NCI-H1417 treated with DMSO at 0.1 percent for 48 hours (cell line): ENCODE measurements at places on chromosomes 11 and 22.

DNA sequence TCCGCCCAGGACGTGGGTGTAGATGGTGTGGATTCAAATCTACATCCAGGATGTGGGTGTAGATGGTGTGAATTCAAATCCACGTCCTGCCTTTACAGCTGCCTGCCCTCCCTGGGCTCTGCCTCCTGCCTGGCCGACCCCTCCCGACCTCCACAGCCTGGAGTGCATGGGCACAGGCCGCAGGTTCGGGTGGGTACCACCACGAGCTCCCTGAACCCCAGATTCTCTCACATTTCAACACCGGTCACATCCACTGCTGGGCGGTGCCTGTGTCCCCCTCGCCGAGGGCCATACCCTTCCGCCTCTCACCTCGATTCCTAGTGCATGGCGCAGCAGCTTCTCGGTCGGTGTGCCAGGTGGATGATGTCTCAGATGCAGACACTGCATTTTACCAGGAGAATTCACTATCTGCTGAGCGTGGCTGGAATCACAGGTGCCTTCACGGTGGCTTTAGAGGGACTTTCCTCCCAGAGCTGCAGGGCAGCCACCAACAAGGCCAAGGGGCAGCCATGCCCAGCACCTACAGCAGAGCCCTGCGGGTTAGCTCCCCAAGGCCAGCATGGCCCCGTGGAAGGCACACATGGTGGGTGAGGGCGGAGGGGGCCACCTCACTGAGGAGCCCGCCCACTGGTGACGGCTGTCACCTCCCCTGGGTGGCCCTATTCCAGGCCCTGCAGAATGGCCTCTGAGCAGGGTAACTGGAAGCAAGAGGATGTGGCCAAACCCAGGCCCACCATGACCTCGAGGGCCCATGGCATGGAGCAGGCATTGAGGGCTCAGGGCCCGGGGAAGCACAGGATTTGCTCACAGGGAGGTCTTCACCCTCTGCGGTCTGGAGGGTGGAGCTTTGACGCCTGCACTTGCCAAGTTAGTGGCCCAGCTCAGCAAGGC is 638.5 kb downstream of the TBC1D22A start:
- no peak for DNase-seq

GRCh38 chr11:61699737-61700160 is 19.6 kb downstream of the DAGLA start:
- DNase-seq: peak; percentile 82

GRCh38 chr22:37544955-37545702 is 15.2 kb upstream of the CDC42EP1 start:
- DNase-seq: no peak

DNA sequence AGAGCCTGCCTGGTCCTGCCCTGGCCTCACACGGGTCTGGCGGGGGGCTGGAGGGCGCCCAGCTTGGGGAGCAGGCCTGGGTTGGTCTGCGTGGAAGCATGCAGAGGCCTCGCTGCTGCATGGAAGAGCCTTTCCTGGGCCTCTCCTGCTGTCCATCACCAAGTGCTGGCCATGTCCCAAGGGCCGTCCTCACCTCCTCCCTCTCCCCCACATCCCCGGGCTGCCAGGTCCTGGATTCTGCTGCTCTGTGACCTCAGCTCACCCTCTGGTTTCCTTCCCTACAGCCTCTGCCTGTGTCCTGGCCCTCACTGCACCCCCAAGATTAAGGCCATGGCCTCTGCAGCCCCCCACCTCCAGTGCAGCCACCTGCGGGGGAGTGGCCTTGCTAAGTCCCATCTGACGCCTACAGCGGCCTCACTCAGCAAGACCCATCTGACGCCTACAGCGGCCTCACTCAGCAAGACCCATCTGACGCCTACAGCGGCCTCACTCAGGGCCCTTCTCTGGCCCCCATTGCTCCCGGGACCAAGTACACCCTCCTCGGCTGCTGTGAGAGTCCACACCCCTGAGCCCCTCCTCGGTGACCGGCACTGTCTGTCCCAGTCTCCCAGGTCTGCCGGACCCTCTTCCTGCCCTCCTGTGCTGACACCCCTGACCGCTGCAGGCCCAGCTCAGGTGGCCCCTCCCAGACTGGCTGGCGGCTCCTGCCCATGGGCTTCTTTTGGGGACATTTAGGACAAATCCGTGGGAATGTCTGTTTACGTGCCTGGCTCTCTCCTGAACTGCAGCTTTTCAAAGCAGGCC is 119.5 kb upstream of the B3GAT1 start:
- DNase-seq: no peak

GRCh38 chr11:45459491-45459890 is 173.3 kb upstream of the SYT13 start:
- no peak for DNase-seq

DNA sequence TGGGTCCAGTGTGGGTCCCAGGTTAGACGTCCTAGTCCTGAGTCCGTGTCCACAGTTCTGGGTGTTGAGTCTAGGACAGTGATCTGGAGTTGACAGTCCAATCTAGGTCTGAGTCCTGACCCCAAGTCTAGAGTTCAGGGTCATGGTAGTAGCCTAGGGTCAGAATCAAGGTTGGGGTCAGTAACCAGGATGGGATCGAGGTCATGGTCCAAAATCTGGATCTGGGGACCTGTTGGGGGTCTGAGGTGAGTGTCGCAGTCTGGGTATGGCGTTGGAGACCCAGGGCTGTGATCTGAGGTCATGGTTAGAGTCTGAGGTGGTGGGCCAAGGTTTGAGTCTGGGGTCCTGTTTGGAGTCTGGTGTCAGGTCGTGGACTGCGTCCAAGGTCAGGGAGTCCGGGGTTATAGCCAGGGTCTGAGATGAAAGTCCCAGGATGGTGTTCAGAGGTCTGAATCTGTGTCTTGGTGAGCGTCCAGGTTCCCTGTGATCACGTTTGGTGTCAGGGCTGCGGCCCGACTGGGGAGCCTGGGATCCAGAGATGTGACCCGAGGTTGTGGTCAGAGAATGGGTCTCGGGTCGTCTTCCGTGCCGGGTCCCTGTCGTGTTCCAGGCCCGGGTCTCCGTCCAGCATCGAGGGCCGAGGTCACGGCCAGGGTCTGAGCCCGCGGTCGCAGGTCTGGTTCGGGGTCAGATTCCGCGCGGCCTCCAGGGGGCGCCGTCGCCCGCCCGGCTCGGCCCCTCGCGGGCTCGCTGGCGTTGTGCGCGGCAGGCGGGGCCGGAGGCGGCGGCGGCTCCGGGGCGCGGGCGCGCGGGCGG is 432 bp upstream of the GRK2 start:
- DNase-seq: no peak

GRCh38 chr22:35150183-35151107 is 84.5 kb downstream of the ISX start:
- DNase-seq: no peak

GRCh38 chr22:39041908-39042307 is 1.2 kb downstream of the APOBEC3F start:
- no peak for DNase-seq

- no peak for DNase-seq
Measured at GRCh38 chr11:74783241-74783871, 34.7 kb downstream of the RNF169 start.

DNA sequence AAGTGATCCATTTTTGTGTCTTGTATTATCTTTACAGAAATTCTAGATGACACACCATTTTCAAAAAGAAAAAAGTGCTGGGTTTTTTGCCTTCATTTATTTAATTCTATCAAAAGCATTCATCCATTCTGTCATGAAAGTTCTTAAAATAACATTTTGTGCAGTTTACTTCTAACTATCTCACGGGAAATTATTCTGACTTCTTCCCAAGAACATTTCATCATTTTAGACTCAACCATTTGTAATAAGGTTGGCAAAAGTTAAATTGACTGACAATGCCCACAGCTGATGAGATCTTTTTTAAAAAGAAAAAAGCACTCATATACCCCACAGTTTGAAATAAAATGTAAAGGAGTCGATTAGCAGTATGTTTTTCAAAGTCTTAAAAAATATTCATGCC is 68.5 kb downstream of the SBF2 start:
- DNase-seq: no peak

DNA sequence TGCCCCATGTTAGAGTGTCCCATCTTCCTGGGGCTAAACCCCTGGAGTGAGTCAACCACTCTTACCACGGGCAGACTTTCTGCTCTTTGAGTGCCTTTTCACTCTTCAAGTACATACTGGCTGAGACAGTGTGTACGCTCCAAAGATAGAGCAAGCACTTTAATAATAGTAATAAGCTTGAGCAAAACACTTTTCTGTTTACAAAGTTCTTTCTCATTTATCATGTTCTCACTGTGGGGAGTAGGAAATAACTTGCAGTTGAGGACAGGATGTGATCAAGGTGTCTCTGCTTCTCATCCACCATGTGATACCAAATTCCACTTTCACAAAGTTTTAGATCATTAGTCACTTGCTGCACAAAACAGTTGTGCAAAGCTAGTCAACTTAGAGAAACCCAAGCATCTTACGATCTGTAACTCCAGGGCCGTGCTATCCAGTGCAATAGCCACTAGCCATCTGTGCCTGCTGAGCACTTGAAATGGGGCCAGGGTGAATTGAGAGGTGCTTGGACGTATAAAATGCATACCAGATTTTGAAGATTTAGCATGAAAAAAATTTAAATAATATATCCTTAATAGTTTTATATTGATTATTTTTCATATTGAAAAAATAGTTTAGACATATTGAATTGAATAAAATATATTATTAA is 135.3 kb downstream of the KIF18A start:
- no peak for DNase-seq
